Stimulated activated CD8-positive, alpha-beta memory T cell treated with anti-CD3 and anti-CD28 coated beads, Interleukin-15, amount 100 ng/mL, for 24 hours (primary cell): ENCODE measurements at places on chromosomes 7 and 10.

GRCh38 chr7:147298611-147299043, 1182.0 kb downstream of the CNTNAP2 start:
- DNase-seq: no peak

GRCh38 chr10:100157156-100157555, 28.7 kb downstream of the ERLIN1 start:
- DNase-seq: no peak

- DNase-seq: no peak
These were observed 10.0 kb downstream of the FAM171A1 start for GRCh38 chr10:15361131-15361530.

- DNase-seq: no peak
These were observed 326.2 kb downstream of the FRMD4A start for GRCh38 chr10:14004536-14004935.

DNA sequence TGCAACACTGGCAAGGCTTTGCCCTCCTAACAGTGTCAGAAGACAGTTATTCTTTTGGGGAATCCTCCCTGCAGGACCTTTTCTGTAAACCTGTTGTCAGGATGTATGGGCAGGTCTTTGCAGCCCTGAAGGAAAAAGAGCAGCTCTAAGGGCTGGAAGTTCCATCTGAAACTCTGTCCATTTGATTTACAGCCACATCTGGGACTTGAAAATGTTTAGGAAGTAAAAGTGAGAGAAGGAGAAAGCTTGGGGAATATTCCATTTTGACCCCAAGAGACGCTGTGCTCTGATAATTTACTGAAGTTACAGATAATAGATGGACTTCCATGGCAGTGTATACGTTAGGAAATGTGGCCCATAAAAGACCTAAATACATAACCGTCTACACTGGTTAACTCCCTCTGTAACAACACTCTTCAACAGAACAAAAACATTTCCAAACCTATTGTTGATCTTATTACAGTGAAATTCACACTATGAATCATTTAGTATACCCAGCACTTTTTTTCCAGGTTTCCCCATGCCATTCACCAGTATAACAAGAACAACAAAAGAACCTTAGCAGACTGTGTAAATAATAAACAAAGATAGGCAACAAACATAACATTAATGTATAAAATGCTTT, 89.1 kb downstream of the KIAA1549 start:
- no peak for DNase-seq

- DNase-seq: no peak
These were observed 1.2 kb upstream of the AMPH start for GRCh38 chr7:38632411-38632810.

GRCh38 chr10:78745441-78745840, 323.3 kb upstream of the ZMIZ1 start:
- no peak for DNase-seq

DNA sequence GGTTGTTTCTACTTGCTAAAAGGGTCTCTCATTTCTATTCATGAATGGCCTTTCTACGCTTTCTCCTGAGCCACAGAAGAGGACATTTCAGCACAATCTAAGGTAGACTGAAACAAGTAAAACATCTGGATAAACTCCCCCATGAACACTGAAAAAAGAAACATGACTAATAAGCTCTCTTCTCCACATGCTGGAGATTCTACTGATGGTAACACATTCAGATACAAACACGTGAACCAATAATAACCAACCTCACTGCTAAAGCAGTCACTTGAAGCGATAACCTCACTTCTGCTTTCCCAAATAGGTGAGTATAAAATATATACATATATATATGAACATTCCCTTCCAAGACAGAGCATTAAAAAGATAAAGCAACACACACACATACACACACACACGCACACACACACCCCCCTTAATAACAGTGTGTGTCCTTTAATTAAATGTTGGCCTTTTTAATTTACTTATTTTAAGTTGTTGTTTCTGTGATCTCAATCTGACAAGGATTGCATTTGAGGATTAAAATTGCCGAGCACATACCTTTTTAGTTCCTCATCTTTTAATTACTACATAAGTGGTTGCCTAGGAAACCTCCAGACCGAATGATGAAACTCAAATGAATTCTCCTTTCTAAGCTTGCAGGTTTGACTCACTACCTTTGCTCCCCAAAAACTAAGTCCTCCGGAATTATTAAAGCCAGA, 292.4 kb upstream of the KLF14 start:
- no peak for DNase-seq

- no peak for DNase-seq
These were observed 58.0 kb upstream of the AUTS2 start for GRCh38 chr7:69540287-69540686.

GRCh38 chr7:30694218-30694745, 12.0 kb upstream of the CRHR2 start:
- no peak for DNase-seq

GRCh38 chr7:105141068-105141467, 127.1 kb downstream of the KMT2E start:
- no peak for DNase-seq

DNA sequence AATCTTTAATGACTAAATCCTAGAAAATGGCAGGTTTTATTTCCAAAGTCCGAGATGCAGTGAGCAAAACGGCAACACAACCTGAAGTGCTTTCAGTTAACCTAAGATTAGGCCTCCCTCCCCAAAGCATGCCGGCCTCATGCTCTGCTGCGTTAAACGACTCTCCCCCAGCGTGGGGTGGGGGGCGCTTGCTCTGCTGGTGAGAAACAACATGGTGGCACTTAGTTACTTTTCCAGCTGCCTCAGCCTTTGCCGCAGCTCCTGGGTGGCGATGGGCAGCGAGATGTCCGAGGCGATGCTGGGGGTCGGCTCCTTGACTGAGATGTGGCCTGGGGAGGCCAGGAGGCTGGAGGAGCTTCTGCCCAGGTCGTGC, 36.7 kb upstream of the NCAPG2 start:
- no peak for DNase-seq

GRCh38 chr7:140014123-140014522, 48.6 kb downstream of the PARP12 start:
- no peak for DNase-seq

DNA sequence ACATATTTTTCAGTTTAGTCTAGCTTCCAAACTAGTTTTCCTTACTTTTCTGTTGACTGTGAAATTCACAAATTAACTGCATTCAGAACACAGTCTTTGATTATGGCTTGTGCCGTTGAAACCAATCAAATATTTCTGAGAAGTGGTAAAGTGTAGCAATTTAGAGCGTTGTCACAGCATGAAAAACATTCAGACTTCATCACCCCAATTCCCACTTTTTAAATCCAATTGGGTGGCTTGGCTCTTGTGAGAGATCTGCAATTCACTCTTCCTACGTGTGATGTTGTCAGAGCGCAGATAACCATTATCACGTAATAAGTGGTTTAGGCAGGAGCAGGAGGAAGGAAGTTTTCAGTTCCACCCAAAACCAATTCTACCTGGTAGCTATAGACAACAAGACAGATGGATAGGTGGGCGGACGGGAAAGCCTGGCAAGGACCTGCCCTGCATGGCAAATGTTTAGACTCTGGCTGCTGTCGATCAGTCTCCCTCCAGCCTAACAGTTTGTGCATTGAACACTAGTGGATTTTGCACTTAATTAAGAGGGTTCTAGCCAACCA, 8.9 kb downstream of the COBL start:
- DNase-seq: no peak

DNA sequence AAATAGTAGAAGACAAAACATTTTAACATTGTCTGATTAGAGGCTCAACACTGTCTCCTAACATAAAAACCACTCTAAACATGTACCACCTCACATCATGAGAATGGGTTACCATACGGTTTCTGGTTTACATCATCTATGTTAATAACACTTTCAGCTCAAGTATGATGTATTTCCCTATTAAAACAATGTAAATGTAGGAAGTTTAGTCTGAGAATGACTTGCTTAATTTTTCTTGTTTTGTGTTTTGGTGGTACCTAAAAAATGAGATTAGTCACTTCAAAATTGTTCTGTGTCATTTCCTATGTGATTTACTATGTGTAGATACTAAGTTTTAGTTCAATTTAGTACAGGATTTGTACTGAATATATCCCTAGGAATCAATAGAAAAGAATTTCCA, 195.8 kb upstream of the SEMA3C start:
- no peak for DNase-seq

DNA sequence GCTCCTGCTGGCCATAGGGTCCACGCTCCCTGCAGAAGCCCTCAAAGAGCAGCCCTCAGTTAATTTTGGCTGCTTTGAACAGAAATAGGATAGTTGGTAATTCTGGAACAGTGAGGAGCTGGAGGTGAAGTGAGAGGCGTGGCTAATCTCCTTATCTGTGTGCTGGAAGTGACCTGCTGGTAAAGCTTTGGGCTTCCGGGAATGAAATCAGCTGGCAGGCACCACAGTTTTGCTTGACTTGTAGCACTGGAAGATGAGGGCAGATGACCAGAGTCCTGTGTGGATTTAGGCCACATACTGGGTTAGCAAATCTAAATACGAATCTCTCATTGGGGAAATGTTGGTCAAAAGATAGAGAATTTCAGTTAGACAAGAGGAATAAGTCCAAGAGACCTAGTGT, 10.2 kb downstream of the ATP6V0E2 start:
- no peak for DNase-seq

DNA sequence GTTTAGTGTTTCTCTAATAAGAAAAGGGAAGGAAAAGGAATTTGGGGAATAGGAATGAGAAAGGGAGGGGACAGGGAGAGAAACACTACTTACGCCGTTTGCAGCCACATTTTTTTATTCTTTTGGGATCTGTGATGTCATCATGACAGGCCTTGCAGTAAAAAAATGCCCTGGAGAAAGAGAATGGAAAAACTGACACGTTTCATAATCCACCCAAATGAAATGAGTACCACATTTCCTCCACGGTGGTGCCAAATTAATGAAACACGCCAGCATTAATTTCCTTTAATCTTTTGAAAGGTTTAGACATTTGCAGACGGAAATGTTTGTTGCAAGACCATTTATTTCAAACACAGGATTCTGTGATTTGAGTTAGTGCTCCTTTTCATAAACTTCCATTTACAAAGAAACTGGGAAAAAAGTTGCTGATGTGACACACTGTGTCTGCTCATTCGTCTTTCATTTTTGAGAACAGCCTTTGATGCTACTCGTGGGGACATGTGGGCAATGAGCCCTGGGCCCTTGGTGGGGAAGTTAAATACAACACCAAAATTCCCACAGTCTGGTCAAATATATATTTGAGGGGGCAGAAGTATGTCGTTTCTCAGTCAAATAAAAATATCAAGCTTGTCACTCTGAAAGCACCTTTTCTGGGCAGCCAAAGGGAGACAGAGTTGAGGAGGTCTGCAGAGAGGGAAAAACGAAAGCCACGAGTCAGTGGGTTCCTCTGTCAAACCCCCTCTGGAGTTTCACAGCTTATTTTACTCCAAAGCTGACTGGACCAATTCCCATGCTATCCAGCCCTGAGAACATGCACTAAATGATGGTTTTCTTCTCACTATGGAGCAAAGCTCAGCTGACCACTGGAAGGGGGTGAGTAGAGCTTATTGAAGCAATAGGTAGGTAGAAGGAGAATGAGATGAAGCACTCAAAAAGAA, 625.5 kb downstream of the KCNMA1 start:
- DNase-seq: no peak

DNA sequence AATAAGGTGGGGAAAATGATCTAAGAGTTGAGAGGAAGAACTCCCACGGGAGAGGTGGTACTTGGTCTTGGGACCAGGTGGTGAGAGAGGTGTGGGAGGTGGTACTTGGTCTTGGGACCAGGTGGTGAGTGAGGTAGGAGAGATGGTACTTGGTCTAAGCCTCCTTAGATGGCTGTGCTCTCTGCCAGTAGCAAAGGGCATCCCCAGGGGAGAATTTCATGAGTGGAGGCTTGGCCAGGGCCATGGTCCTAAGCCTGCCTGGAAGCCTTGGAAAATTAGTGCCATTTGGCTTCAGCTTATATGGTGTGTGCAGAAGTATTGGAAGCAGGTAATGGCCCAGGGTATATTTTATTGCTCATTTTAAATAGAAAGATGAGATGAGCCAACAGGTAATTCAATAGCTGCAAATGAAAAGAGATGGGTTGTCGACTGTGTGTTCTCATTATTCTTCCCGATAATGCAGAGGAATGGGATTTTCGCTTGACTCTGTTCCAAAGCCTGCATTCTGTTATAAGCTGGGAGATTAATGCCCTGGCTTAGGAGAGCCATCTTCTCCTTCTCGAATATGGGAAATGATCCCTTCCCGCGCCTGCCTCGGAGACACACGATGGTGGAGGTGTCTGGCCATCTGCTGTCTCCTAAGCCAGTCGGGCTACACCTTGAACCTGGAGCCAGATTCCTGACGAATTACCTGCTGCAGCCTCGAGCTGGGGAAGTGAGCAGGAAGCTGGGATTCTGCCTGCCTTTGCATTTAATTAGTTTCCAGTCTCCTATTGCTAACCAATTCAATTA, 287.8 kb downstream of the GALNT17 start:
- no peak for DNase-seq

GRCh38 chr10:132806110-132806509, 20.2 kb upstream of the NKX6-2 start:
- DNase-seq: no peak

GRCh38 chr7:128827248-128827958, 2.8 kb upstream of the FLNC start:
- DNase-seq: no peak

- no peak for DNase-seq
These were observed 14.1 kb upstream of the DUSP5 start for GRCh38 chr10:110483633-110484032.

GRCh38 chr10:77436257-77436975, 201.2 kb downstream of the KCNMA1 start:
- no peak for DNase-seq

GRCh38 chr10:29888321-29888720, 171.1 kb downstream of the JCAD start:
- no peak for DNase-seq

DNA sequence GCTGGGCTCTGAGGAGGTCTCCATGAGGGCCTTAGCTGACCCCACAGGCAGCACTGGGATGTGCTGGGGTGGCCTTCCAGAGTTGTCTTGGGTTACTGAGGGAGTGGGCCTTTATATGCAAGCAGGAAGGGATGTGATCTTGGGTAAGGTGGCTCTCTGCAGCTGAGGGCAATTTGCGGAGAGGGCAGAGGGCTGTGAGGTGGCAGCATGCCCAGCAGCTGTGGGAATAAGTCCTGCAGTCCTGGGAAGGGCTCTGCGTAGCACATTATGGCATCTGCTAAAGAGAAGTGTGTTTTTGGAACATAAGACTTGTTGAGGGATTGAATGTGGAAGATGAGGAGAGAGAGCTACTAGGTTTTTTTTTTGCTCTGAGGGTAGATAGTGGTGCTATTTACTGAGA, 99.6 kb upstream of the KMT2E start:
- no peak for DNase-seq

DNA sequence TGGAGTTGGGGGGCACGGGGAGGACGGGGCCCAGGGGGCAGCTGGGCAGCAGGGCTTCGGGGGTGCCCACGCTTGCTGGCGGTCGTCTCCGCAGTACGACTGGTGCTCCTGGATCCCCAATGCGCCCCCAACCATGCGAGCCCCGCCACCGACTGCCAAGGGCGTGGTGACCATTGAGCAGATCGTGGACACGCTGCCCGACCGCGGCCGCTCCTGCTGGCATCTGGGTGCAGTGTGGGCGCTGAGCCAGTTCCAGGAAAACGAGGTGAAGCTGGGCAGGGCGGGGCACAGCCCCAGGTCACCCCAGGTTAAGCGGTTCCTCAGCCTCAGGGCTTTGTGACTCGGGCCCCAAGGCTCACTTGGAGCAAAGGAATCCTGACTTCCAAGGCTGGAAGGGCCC, 70.0 kb downstream of the ALOX5 start:
- no peak for DNase-seq

GRCh38 chr7:30671793-30672465, 10.3 kb downstream of the CRHR2 start:
- DNase-seq: no peak
